ENCODE measurements at places on chromosomes 4 and X.

DNA sequence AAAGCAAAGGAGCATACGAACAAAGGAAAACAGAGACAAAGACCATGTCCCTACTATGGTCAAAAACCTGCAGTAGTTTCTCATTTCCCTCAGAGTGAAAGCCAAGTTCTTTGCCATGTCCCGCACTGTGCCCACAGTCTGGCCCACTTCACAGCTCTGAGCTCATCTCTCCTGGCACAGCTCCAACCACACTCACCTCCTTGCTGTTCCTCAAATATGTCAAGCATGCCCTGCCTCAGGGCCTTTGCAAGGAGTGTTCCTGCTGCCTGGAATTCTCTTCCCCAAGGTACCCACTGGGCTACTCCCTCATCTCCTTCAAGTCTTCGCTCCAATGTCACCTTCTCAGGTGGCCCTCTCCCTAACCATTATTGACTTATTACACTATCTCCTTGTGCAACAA, 72.1 kb downstream of the COX18 start:
- DNase-seq: no peak

- no peak for DNase-seq
Observed at GRCh38 chrX:2883770-2884169, 45.4 kb downstream of the ARSD start.

GRCh38 chrX:134894373-134894895, 96.4 kb upstream of the SMIM10 start:
- no peak for DNase-seq

DNA sequence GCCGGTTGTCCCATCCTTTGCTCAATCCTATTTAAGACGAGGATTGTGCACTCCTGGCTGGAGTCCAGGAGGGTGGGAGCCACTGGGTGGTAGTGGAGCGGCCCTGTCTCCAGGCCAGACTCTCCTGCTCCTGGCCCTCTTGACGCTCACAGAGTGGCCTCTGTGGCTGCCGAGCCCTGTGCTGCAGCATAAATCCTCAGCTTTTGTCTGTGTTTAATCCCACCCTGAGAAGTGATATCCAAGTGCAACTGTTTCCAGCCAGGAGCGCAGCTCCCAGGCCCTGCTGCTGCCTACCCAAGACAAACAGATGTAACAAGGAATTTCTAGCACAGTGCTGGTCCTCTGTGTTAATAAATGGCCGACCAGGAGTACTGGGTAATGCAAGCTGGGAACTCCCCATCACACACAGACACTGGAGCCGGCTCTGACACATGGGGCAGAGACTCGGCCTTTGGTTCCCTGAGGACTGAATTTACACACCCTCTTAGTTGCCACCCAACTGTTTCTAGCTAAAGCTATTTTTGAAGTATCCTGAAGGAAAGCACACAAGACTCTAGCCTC, 85.3 kb downstream of the GATB start:
- no peak for DNase-seq

- DNase-seq: no peak
Observed at GRCh38 chr4:150216726-150217125, 138.5 kb downstream of the DCLK2 start.

DNA sequence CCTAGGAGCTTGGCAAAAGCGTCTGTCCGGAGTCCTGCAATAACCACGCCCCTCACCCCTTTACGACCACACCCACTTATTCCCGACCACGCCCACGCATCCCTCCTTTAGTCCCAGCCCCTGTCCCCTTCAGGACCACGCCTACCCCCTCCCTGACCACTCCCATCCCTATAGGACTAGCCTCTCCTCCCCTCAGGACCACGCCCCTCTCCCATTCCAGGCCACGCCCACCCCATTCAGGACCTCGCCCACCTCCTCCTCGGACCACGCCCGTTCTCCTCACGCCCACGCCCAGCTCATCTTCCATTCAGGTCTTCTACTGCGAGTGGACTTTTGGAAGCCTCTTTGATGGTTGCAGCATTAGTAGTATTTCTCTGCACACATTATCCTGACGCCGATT, 131.2 kb upstream of the STX18 start:
- DNase-seq: no peak

DNA sequence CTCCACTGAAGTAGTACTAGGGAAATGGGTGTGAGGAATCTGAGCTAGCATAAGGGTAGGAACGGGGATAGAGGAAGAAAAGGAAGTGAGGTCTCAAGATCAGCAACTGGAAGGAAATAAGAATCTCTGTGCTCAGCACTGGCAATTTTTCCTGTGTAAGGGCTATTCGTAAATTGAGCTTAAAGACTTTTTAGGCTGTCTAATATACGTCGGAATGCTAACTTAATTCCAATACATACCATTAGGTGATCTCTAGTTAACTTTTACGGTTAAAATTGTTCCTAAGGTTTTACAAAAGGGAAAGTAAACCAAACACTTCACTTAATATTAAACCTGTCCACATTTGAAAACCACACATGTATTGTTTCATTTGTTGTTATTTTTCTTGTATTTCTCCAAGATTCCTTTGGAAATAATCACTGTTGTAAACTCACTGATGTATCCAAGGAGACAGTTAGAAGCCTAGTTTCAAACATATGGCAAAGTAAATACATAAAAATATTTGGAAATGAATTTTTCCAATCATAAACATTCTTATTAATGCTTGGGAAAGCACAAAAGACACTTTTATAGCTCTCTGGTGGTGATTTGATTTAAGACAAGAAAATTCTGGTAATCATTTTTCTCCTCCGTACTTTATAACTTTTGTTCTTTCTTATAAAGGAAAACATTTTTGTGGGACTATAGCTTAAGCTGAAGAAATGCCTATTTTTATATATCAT, 28.1 kb upstream of the HPGDS start:
- DNase-seq: no peak

GRCh38 chr4:177225605-177226004, 84.1 kb upstream of the NEIL3 start:
- no peak for DNase-seq

DNA sequence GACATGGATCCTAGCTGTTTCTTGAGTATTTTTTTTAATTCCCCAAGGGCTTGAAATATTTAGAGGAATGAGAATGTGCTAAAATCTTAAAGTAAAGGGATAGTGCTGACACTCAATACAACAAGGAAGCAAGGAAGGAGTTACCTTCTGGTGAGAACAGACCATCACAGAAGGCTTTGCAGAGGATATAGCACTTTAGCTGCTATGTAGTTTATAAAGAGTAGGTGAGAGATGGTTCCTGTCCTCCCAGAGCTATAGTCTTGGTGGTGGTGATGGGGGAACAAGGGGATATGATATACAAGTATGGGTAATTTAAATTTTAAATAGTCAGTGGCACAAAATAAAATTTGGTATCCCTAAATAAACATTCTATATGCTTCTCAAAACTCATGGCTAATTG, 47.6 kb downstream of the MTHFD2L start:
- DNase-seq: no peak

DNA sequence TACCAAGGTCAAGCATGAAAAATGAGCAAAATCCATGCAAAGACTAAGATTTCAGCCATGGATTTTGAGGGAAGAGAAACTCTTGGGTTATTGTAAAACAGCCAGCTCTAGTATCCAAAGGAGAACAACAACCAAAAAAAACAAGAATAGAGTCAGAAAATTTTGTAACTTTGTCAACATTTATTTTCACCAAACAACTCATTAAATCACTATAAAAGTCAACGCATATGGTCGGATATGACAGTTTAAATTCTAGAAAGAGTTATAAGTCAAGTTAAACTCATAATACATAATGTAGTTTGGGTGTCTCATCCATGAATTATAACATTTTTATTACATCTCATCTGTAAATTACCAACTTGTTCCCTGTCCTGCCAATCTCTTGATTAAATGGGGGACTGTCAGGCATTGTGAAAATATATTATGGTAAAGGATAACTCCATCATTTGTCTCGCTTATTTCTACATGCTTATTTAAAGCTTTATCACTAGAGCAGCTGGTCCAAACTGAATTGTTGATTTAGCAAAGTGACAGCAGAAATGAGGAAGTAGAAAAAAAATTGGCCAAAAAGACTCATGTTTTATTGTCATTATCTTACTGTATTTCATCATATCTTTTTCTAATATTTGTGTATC, 224.8 kb upstream of the NOCT start:
- DNase-seq: no peak

GRCh38 chrX:48992341-48992740, 9.7 kb downstream of the GRIPAP1 start:
- no peak for DNase-seq

DNA sequence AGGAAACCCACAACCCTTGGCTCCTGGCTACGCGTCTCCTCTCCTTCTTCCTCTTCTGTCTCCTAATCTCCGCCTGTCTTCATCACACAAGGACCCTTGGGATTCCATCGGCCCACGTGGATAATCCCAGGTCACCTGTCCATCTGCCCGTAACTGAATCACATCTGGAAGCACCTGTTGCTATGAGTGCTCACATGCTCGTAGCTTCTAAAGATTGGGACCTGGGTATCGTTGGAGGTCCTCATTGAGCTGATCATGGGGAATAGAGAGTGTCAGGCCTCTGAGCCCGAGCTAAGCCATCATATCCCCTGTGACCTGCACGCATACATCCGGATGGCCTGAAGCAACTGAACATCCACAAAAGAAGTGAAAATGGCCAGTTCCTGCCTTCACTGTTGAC, 175.4 kb downstream of the SHOX start:
- no peak for DNase-seq

GRCh38 chrX:54182194-54182863, 725 bp downstream of the FAM120C start:
- DNase-seq: peak; percentile 57

- DNase-seq: no peak
Observed at GRCh38 chr4:183429489-183429888, 14.9 kb upstream of the CDKN2AIP start.

- DNase-seq: no peak
Observed at GRCh38 chrX:93332329-93332728, 341.0 kb downstream of the NAP1L3 start.

DNA sequence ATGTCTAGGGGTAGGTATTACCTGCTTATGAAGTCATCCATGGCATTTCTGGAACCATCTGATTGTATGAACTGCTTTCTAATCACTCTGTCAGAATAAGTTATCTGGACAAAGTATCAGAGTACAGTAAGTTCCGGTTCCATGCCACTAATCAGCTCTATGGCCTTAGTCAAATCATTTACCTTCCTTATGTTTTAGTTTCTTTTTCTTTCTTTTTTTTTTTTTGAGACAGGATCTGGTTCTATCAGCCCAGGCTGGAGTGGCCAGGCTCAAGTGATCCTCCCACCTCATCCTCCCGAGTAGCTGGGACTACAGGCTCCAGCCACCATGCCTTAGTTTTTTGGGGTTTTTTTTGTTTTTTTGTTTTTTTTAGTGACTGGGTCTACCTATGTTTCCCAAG, 11.5 kb downstream of the XIAP start:
- no peak for DNase-seq

GRCh38 chrX:68912113-68912512, 83.3 kb downstream of the EFNB1 start:
- DNase-seq: no peak

GRCh38 chr4:137238456-137239162, 293.7 kb downstream of the PCDH18 start:
- no peak for DNase-seq

- no peak for DNase-seq
Observed at GRCh38 chrX:41981481-41982013, 58.2 kb upstream of the CASK start.

DNA sequence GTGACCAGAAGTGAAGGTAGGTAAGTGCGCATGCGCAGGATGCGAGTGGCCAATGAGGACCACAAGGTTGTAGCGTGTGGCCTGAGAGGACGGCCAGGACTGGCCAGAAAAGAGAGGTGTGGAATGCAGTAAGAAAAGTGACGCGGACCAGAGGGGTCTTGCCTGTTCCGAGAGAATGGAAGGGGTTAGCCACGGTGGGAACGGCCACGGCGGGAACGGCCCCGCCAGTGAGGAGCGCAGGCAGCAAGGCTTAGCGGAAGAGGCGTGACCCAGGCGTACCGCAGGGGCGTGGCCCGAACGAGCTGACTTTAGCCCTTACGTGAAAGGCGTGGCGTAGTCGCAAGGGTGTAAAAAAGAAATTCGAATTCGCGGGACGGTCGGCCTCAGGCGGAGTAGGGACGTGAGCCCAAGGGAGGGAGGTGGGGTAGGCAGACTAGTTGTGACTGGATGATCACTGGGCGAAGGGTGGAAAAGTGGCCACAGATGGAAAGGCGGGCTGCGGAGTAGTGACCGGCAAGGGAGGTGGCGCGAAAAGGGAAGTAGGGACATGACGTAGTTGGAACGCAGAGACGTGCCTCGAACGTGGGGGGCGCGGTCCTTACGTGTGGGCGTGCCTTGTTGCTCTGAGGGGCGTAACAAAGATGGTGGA, 10.4 kb upstream of the CLTRN start:
- peak; percentile 84 for DNase-seq

- no peak for DNase-seq
Observed at GRCh38 chrX:42219231-42219630, 295.9 kb upstream of the CASK start.

DNA sequence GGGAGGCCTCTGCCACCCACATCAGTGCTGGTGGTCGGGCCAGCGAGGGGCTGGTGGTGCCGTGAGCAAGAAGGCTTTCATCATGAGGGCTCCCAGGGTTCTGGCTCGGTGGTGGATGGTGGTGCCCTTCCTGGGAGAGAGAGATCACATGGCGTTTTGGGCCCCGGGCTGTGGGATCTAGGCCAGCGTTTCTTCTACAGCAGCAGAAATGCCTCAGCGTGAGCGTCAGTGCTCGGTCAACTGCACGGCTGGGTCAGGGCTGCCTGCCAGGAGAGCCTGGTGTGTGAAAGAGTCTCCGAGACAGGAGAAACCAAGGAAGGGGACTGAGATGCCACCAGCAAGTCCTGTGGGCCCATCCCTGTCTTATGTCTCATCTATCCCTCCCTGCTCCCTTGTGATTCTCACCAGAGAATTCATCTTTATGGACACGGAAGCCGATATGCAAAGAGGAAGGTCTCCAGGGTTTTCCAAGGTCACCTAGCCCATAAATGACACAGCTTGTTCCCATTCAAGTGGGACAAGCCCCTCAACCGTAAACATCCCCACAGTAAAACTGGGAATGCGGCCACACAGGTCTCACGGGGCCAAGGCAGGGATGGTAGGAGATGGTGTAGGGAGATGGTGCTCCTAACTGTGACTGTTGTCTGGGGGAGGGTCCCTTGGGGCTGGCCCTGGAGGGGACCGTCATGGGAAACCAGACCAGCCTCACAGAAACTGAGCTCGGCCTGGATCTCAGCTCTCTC, 99.2 kb downstream of the SORCS2 start:
- no peak for DNase-seq

DNA sequence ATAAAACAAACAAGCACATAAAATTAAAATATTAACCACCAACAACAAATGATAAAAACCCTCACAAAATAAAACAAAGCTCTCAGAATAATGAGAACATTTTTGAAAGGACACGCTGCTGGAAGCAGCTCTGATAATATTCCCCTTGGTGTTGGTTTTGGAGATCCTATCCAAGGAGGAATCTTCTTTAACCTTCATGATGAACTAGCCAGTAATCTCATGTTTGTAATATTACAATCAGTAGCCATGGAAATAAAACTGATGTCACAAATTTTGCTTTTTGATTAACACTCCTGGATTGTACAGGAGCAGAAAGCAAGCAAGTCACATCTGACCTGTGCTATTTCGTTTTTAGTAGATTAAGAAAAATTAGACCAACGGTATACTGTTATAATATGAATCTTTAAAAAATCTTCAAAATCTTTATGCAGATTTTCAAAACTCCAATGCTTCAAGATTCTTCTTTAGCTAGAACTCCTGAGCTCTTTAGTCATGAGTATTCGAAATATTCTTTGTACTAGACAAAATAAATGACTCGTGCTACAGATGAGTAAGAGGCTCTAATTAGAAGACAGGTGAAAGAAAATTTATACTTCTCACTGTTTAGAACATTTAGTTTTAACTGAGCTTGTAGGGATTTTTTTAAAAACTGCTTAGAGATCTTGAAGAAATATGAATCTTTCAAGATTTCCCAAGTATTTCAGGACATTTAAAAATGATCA, 154.1 kb downstream of the RASL11B start:
- no peak for DNase-seq

Measured in activated effector memory CD4-positive, alpha-beta T cell treated with Interleukin-2 at 50 U/mL for 16 hours (primary cell).